Activated CD4-positive, CD25-positive, alpha-beta regulatory T cell treated with anti-CD3 and anti-CD28 coated beads, Interleukin-2, amount 50 U/mL, for 72 hours (primary cell): ENCODE measurements at places on chromosomes 1 and 21.

DNA sequence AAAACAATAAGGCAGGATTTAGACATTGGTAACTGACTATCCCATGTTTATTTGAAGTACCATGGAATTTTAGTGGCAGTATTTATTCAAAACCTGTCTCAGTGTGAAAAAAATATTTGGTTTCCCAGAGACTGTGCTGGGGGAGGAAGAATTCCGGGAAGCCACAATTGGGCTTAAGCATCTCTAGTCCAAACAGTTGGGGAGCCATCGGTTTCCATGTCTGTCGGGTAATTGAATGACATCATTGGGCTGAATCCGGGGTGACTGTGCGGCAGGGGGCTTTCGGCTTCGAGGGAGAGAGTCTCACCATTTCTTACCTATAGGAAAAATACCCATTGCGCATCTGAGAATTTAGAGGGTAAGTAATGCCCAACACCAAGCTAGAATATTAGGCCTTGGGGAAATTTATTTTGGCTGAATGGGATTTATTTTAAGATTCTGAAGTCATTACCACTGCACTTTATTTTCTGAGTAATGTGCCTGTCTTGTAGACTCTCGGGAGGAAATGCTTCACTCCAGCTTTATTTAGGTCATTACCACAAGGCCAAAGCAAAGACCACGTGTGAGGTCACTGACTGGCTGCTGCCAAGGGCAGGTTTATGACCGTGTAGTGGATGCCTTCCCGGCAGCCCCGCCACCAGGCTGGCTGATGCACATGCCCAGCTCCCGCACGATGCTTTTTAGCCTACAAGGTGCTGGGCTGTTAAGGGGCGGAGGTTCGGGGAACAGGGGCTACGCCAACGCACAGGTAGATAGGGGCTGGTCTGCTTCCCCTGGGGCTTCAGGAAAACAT, 23.1 kb upstream of the UMODL1 start:
- DNase-seq, result no peak

GRCh38 chr21:15839601-15840000, 109.8 kb downstream of the USP25 start:
- no peak for DNase-seq

- DNase-seq, result no peak
These were observed 3.0 kb downstream of the PTPN22 start for GRCh38 chr1:113868387-113869083.

DNA sequence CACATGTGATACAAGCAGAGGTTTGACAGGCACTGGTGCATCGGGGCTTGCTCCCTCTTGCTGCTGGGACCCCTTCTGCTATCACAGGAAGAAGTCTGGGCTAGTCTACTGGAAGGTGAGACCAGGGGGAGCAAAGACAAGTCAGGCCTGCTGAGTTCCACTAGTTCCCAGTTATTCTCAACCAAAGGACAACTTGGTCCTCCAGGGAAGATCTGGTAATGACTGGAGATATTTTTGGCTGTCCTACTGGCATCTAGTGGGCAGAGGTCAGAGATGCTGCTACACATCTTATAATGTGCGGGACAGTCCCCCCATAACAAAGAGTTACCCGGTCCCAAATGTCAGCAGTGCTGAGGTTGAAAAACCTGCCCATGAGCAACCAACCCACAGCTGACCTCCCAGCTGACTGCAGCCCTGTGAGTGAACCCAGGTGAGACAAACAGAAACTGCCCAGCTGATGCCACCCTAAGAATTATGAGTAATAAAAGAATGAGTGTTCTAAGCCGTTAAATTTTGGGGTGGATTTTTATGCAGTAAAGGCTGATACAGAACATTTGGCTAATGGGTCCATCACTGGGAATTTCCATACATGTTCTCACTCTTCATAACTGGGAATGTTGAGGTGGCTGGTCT, 71.6 kb downstream of the NENF start:
- no peak for DNase-seq

GRCh38 chr1:225972344-225973152, 26.6 kb downstream of the SDE2 start:
- no peak for DNase-seq

DNA sequence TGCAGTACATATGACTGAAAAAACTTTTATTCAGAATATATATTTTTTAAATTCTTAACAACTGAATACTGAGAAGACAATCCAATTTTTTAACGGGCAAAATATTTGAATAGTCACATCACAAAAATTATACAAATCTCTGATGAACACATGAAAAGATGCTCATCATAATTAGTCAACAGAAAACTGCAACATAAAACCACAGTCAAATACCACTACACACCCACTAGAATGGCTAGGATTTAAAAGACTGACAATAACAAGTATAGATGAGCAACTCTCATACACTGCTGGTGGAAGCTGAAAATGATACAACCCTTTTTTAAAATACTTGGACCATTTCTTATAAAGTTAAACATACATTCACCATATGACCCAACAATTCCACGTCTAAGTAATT, 87.7 kb upstream of the TNFSF4 start:
- DNase-seq, result no peak

GRCh38 chr1:165645654-165646366, 14.8 kb downstream of the MGST3 start:
- DNase-seq, result no peak

DNA sequence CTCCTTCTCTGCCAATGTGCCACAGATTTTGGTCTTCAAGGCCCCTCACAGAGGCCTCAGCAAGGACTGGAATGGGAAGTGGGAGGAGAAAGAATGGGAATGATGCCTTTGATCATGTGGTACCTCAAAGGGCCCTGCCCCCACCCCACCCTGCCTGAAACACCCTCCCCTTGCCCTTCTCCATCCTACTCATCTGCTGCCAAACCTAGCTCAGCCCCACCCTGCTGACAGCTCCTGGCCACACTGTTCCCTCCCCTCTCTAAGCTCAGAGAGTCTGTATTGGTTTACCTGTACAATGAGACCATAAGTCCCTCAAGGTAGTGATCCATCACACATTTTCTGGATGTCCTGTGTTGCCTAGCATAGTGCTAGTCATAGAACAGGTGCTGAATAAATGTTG, 6.7 kb upstream of the ARHGAP30 start:
- no peak for DNase-seq

DNA sequence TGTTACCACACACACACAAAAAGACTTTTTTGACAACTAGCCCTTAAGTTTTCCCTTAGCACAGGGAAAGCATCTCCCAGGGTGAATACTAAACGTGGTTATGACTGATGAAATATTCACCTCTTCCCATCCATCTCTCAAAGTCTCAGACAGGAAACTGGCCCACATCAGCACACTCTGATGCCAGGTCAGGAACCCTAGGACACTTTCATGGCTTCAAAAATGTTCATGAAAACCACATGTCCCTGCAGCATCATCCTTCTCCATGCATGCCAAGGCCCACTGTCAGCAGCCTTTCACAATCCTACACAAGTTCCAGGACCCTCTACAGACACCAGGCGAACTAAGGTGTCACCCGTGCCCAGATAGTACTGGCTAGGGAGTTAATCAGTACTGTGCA, 68.7 kb downstream of the DNTTIP2 start:
- no peak for DNase-seq

GRCh38 chr1:92476071-92476631, 10.6 kb downstream of the GFI1 start:
- DNase-seq, result no peak

DNA sequence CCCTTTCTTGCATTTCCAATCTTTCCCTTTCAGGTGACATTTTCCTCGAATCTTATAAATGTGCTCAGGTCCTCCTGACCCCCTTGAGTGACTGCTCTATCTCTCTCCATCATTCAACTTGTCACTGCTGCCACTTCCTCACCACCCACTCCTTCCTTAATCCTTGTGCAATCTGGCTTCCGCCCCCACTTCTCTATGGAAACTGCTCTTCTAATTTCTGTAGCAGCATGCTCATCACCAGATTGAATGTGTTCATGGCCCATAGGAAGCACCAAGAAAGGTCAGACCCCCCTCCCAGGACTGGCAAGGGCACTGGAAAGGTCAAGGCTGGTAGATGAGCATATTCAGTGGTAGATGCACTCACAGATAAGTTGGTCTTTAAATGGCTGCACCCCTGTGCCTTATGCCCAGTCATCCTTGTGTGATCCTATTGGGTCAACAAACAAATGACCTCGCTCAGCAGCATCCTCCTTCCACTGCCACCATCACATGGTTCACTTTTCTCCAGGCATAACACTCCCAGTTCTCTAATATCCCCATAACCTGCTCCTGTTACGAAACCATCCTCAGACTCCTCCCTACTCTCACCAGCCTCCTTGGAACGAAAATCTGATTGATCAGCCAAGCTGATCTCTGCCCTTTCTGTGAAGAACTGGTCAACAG, 288.5 kb upstream of the POU3F1 start:
- no peak for DNase-seq

GRCh38 chr1:225872075-225872430, 10.1 kb downstream of the TMEM63A start:
- DNase-seq, result no peak

DNA sequence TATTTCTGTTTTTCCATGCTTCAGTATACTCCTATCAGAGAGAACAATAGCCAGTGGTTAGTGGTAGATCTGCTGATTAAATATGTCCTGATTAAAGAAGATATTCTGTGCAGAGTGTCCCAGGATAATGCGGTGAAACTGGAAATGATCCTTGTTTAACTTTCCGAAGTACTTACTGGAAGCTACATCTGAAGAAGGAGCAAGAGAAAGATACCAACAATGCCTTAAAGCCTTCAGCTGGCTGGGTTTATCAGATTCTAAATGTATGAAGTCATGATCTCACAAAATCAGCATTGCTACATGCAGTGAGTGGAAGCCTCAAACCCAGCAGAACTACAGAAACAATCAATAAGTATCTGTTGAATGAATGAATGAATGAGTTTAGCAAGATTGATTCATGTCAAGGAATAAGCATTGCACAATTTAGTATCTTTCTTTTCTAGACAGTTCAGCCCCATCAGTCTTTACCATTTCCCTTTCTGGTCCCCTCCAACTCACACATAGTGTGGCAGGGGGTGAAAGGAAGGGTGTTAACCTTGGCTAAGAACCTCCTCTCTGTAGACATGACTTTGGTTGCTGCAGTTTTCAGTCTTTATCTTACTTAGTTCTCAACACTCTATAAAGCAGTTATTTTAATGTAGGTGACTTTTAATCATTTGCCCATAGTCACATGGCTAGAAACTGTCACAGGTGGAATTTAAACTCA, 24.7 kb upstream of the DNASE2B start:
- DNase-seq, result no peak

- no peak for DNase-seq
These were observed 7.5 kb upstream of the USH2A start for GRCh38 chr1:216430744-216431143.

DNA sequence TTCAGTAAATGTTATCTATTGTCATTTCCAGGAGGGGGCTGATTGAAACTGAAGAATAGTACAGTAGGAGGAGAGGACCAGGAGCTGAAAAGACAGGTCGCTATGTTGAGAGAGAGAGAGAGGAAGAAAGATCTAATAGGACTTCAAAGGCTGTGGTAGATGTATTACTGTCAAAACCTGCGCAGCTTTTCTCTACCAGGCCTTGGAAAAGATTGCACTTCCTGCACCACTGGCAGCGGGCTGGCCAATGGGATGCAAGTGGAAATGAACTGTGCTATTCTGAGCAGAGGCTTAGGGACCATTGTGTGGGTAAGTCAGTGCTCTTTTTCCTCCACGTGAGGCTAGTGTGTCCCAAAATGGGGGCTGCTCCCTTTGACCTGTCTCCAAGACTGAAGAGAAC, 47.1 kb downstream of the MDM4 start:
- no peak for DNase-seq

DNA sequence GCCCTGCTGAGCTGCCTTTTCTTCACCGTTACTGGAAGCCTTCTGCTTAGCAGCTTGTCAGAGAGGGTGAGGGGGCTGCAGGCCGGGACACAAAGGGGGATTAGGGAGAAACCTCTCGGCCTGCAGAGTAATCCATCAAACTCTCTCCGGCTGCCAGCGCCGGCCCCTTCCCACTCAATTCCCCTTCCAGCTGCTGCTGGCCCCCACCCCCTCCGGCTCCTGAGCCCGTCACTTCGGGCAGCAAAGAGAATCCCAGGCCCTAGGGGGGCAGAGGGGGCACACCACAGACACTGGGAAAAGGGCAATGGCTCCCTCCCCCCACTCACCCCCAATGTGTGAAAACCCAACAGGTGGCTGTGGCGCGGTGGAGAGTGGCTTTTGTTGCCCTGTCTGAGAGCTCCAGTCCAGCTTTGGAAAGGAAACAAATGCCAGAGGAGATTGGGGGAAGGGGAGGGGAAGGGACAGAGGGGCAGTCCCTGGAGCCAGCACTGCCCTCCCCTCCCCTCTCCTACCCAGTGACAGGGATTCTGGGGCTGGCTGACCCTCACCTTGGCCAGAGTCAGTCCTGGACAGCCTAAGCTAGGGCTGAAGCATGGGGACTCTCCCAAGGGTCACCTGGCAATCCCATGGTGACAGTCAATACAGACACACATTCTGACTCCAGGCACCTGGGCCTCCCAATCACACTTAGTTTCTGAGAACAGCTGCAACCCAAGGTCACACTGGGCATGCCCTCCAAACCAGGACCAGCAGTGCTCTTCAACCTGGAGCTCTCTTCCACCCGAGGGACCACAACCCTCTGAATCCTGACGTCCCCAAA, 9.5 kb downstream of the SLC45A3 start:
- DNase-seq, result no peak

GRCh38 chr1:52332411-52332810, 33.6 kb downstream of the CC2D1B start:
- no peak for DNase-seq

- no peak for DNase-seq
These were observed 22.1 kb downstream of the GOLPH3L start for GRCh38 chr1:150674881-150675280.

GRCh38 chr1:236063919-236064673, 794 bp downstream of the NID1 start:
- no peak for DNase-seq

DNA sequence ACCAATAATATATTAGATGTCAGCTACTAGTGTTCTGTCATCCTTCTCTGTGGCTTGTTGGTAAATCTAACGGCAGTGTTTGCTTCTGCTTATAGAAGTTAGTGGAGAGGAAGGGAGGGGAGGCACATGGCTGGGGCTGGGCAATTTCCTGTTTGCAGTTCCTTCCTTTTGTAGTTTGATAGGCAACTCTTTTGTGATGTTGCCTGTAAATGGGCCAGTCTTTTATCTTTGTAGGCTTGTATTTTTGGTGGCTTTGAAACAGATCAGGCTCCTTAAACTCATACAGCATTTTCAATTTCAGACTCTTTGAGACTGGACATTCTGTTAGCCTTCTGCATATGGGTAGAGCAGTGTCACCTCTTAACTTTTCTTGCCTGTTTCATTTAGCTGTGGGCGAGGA, 48.1 kb downstream of the CDC14A start:
- DNase-seq, result no peak

- DNase-seq, result no peak
These were observed 63.8 kb downstream of the ARHGEF10L start for GRCh38 chr1:17603091-17603841.

GRCh38 chr1:211493133-211493871, 1.3 kb upstream of the RD3 start:
- DNase-seq, result no peak
